ENCODE measurements at places on chromosomes 7 and 10.
A peak's percentile ranks its signal among the peaks of the same experiment; 100 is the strongest.

GRCh38 chr7:123783820-123784219 is 35.0 kb upstream of the WASL start:
- DNase-seq, result no peak

GRCh38 chr10:71614946-71615345 is 104.6 kb downstream of the C10orf105 start:
- DNase-seq, result no peak

- no peak for DNase-seq
These were observed 72.1 kb upstream of the LYZL2 start for GRCh38 chr10:30701451-30702173.

DNA sequence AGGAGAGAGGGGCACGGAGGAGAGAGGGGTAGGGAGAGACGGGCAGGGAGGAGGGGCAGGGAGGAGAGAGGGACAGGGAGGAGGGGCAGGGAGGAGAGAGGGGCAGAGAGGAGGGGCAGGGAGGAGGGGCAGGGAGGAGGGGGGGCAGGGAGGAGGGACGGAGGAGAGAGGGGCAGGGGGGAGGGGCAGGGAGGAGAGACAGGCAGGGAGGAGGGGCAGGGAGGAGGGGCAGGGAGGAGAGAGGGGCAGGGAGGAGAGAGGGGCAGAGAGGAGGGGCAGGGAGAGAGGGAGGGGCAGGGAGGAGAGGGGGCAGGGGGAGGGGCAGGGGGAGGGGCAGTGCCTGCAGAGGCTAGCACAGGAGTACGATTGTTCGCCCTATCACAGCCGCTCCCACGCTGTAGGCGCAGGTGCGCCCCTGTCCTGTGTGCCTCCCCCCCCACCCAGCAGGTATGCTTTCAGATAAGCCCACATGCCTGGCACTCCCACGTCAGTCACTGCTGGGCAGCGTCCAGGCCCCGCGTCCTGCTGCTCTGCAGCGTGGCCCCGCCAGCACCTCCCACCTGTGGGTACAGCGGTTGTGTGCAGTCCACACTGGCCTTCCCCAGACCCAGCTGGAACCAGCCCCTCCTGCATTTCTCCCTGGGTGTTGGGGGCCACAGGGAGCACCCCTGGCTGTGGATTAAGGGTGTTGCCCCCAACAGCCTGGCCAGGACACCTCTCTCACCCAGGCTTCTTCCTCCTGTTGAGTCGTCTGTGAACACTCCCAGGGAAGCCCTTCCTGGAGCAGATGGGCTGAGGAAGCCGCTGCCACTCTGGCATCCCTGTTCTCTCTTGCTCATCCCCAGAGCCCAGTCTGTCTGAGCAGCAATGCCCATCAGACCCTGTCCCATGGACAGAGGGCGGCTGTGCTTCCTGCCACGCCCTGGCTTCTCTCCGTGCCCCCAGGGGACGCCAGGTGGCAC is 10.8 kb downstream of the NKX6-2 start:
- DNase-seq, result peak; percentile 20

DNA sequence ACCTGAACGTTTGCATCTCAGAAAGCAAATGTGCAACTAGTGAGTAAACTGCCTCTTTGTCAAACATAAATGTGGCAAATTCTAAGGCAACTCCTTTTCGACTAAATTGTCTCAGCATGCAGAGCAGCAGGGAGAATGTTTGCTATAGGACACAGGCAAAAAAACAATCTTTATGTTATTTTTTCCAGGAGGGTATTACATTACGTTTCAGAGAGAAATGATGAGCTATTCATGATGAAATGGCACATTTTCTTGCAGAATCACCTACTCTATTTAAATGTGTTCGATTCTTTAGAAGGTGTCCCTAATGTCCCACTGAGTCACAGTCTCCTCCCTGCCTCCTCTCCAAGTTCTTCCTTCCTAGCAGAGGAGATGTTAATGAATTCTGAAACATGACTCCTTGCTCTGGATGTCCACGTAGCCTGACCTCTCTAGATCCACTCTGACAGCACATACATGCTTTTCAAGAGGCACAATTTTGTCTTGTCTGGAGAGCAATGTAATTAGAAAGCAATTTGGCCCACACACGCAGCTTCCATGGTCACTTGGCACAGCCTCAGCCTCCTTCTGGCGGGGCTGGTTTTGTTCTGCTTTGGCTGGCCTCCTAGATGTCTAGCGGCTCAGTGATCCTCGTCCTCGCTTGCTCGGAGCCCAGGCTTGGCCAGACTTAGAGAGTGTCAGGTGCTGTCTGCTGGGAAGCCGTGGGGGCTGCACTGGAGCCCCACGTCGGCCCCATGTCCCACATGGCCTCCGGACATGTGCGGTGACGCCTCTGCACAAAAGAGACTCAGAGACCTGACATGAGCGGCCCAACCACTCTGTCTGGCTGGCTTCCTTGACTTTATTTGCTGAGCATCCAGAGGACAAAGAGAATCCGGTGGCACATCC is 125.7 kb upstream of the ZNF438 start:
- DNase-seq, result no peak

DNA sequence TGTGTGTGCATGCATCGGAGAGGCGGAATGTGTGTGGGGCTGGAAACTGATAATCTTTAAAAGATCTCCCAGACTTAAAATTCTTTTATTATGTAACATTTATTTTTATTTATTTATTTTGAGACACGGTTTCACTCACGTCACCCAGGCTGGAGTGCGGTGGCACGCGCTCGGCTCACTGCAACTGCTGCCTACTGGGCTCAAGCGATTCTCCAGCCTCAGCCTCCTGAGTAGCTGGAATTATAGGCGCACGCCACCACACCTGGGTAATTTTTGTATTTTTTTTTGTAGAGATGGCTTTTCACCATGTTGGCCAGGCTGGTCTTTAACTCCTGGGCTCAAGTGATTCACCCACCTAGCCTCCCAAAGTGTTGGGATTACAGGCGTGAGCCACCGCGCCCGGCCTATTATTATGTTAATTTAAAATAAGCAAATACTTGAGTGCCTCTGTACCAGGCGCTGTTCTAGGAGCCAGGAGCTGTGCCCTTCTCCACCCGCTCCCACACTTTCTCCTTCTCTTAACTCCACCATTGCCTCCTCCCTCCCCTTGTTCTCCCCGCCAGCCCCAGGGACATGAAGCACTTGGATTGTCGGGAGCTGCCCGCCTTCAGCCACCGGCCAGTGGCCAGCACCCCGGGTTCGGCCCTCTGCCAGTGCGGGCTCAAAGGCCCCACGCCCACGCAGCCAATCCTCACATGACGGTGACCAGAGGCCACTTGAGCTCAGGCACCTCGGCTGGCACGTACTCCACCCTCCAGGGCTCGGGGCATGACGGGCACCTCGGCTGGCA is 163.6 kb downstream of the DNAJB6 start:
- DNase-seq, result no peak

DNA sequence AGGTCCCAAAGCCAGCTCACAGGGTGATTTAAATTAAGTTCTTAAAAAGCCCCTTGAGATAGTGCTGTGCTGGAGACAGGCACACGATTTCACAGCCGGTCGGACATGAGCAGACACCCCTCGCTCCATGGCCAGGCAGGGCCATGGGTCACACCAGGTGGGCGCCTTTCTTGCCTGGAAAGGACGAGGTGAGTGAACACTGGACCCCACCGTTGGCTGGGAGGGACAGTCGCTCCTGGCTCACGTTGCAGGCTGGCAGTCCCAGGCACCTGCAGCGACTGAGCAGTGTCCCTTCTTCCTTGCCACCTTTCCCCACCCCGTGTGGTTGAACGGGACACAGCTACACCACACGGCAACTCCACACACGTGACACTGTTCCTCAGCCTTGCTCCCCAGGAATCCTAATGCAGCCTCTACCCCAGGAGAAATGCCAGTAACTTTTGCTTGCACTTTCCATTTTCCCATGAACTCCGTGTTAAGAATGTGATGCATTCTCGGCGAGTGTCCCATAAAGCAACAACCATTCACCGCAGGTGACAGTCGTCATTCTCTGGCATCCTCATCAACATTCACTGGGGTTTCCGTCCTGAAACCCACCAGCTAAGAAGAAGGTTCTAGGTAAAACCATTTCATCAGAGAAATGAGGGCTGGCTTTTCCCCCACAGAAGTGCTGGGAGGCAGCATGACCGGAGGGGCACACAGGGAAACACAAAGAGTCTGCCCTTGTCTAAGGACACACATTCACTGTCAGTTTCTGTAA is 217.4 kb downstream of the ZMYND11 start:
- no peak for DNase-seq

GRCh38 chr10:78972160-78972946 is 96.4 kb upstream of the ZMIZ1 start:
- DNase-seq, result no peak

DNA sequence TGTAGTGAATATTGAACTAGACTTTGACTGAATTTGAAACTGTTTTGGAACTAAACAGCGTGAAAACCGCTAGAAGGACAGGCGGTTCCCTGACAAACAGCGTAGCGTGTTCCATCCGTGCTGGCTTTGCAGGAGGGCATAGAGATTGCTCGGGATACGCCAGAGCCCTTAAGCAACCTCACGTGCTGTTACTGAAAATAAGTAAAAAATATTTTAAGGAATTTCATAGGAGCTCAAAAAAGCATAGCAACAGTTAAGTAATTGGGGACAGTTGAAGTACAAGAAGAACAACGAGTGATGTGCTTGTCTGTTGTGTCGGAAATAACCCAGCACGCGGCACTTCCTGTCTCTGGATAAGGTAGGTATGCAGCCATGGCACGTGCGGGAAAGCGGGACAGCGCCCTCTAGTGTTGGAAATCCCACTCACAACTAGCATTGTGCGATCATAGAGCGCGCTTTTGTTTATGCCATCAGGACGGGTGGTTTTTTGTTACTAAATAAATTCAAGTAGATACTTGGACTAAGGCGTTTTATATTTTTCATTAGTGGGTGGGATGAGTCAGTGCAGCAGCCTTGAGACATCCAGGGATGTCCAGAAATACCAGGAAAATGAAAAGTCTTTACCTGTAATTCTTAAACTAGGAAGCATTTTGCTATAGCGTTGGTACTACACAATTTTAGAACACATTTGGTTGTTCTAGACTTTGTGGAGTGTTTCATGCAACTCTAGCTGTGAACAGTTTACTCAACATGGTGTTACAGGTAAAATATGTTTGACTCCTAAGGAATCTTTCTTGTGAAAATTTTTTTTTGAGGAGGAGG is 50.4 kb downstream of the DNAJB6 start:
- DNase-seq, result peak; percentile 47

DNA sequence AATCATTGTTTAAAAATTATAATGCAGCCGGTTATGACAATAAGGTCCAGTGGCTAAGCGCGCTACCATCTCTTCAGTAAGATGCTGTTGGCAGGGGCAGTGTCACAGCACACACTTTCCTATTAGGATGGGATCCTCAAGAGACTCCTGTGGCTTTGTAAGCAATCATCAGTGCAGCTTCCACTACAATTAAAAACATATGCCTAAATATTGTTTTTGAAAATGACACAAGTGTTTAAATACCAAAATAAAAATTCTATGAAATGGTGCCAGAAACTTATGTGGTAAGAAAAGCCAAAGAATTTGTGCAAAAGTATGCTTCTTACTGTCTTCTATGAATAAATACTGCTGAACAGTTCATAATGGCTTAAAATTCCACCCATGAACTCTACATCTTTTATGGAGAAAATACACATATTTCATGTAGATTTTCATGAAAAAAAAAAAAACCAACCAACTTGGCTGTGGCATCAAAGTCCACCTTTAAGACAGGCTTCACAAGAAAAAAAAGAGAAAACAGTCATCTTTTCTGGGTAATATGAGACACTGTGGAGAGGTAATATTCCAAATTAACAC is 132.8 kb downstream of the SEMA3C start:
- DNase-seq, result no peak

GRCh38 chr7:150370612-150371071 is 2.0 kb downstream of the REPIN1 start:
- DNase-seq, result no peak

GRCh38 chr7:122679813-122680212 is 19.1 kb downstream of the RNF133 start:
- DNase-seq, result no peak

- no peak for DNase-seq
These were observed 216.3 kb downstream of the SDK1 start for GRCh38 chr7:3517344-3517743.

DNA sequence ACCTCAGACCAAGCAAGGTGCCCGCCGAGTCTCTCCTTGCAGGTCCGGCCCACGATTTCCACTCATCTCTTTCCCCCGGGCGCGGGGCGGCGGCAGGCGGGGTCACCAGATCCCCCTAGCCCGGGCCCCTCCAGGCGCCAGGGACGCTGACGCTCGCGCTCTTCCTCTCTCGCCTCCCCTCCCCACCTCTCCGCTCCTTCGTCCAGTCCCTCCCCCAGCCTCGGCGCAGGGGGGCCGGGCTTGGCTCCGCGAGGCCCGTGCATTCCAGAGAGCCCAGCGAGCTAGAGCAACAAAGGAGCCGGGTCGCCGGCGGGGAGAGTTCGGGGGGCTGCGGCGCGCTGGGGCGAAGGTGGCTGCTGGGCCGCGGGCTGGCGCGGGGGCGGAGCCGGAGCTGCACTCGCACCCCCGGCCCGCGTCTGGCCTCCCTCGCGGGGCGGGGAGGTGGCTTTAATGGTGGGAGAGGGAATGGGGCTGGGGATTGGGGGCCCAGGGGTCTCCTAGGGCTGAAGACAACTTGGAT is at the start of gene SMO:
TSS of gene SMO (plus strand) at position 262 of the 520 bp plus-strand sequence. CDS start 519 bp downstream, outside the sequence.
- DNase-seq, result no peak

GRCh38 chr10:58821752-58822056 is 309.0 kb downstream of the BICC1 start:
- no peak for DNase-seq

DNA sequence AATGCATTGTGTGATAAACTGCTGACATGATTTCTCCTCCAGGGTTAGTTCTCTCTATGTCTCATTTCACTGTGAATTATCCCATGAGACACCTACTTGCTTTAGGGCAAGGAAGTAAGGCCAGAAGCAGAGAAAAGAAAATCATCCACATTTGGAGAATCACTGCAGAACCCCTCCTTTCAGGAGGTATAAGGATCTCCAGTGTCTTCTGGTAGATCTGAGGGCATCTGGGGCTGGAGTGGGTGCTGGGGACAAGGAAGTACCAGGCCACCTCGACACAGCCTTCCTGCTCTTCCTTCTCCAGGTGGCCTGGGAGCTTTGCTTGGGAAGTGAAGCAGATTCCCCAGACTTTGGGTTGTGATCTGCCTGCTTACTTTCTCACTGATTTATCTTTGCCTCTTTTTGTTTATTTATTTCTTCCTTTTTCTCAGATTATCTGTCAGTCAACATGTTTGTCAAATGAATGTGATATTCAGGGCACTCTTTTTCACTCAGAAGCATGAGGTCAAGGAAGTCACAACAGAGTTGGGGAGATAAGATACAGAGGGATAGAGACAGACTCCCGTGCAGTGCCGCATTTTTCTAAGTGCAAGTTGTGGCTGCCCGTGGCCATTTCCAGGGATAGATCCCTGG is 12.4 kb upstream of the CAMK2G start:
- DNase-seq, result no peak

DNA sequence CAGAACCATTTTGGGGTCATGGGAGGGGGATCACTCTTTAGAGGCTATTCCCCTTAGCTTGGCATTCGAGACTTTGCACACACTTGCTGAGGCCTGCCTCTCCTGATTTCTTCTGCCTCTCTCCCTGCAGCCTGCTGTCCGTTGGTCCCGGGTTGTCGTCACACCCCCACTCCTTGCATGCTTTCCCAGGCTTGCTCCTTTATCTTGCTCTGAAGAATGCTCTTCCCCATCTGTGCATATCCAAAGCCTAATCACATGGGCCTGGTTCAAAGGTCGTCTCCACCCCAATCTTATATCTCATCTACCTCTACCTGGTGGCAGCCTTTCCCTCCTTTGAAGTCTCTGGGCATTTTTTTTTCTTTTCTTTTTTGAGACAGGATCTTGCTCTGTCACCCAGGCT is 24.3 kb upstream of the EMX2 start:
- no peak for DNase-seq

Data from NCI-H748 treated with DMSO at 0.1 percent for 48 hours (cell line).